ENCODE measurements at places on chromosomes 11 and 22.
A peak's percentile ranks its signal among the peaks of the same experiment; 100 is the strongest.

- no peak for DNase-seq
Observed at GRCh38 chr11:19525714-19526113, 186.9 kb upstream of the NAV2 start.

- no peak for DNase-seq
Observed at GRCh38 chr11:88495836-88496235, 158.3 kb upstream of the CTSC start.

DNA sequence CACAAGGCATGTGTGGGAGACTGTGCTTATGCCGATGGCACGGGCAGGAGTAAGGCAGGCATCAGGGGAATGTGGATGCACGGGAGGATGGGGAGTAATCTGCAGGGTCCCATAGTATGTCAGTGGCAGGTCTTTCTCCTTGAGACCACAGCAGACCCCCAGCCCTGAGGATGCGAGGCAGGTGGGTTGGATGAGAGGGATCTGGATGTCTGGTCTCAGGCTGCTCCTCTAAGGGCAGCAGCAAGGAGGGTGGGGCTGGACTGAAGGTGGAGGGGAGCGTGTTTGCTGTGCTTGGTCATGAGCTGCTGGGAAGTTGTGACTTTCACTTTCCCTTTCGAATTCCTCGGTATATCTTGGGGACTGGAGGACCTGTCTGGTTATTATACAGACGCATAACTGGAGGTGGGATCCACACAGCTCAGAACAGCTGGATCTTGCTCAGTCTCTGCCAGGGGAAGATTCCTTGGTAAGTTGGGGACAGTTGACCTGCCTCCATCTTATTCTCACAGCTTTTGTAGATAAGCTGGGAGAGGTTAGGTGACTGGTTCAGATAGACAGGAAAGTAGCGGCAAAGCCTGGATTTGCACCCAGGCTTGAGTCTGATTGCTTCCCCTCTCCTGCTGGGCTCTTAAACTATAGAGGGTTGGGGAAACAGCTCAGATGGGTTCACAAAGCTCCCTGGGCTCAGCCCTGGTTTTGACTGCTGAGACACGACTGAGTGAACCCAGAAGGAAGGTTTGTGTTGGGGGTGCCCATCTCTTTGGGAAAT lies at the start of gene APOL1:
APOL1 (plus strand) TSS at position 380 of the 769 bp plus-strand sequence. CDS start 1,823 bp downstream, outside the sequence.
- peak; percentile 83 for DNase-seq

GRCh38 chr11:45022294-45023064 lies 71.8 kb upstream of the TP53I11 start:
- no peak for DNase-seq

DNA sequence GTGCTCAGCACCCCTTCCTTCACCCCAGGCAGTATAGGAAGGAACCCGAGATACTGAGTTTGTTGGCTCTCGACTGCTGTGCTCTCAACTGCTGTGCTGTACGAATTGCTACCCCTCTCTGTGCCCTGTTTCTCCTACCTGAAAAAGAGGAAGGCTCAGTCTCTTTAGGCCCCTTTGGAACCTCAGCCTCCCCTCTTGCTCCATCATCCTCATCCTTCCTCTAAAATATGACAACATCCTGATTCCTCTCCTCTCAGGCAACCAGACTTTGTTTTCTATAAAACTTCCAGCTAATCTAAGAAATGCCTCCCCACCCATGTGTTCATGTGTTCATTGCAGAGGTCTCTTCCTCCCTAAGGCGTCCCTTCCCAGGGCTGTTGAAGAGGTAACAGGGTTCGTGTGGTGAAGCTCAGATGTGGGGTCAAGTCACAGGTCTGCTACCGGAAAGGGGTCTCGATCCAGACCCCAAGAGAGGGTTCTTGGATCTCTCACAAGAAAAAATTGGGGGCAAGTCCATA lies 35.5 kb upstream of the CD82 start:
- peak; percentile 44 for DNase-seq

DNA sequence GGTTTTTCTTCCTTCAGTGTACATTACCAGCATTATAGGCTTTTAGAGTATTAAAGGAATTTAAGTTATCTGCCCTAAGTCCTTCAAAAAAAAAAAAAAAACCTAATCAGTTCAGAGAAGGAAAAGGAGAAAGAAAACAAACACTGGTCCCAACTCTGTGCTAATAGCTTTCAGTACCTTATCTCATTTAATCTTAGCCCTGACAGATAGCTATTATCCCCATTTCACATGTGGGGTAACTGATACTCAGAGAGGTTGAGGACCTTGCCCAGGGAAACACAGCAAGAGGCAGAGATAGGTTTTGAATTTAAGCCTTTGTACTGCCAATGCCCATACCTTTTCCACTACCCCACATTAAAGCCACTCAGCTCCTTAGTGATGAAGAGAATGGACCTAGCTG lies 43.4 kb downstream of the FAT3 start:
- no peak for DNase-seq

GRCh38 chr11:67308031-67308866 lies 4.9 kb downstream of the SSH3 start:
- DNase-seq, result no peak

GRCh38 chr11:130209128-130209932 lies 49.7 kb downstream of the ST14 start:
- DNase-seq, result no peak

DNA sequence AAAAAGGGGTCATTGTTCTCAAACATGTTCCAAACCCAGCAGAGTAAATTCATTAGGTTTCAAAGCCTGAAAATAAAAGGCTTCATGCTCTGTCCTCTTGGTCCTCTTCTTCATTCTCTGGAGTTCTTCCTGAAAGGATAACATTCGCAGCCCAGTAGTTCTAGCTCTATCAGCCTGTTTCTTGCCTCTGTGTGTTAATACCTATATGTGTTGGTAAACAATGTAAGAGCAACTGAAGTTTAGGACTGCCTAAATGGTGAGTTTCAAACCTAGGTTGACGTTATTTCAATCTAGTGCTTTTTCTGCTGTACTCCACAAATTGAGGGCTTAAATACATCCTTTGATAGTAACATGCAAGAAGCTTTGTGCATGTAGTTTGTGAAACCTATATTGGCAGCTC lies 9.4 kb downstream of the AASDHPPT start:
- DNase-seq, result no peak

DNA sequence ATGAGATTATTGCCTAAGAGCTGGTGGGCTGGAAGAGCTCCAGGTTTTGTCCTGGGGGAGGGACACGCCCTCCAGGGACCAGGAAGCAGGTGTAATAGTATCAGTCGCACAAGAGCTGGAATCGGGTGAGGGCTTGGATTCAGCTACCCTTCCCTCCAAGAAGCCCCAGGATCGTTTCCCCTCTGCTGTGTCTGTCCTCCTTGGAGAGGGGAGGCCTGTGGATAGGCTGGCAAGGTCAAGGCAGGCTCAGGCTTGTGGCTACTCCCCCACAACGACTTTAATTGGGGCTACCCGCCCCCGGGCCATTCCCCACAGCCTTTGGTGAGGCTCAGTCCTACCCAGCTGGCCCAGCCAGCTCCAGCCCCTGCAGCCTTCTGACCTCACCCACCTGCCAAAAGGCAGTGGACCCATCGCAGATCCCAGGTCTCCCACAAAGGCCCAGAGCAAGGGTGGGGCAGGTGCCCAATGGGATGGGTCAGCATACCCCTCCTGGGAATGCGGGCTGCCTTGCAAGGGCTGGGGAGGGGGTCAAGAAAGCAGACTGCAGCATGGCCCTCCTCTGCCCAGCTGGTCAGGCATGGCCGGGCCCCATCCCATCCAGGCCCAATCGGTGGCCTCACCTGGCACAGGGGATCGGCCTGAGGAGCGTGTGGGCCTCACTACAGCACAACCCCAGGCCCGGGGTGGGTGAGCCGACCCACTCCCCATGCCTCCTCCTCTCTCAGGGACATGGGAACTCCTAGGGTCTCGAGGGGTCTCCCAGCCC lies 1.0 kb downstream of the CTSD start:
- DNase-seq, result no peak

GRCh38 chr11:35618497-35619115 lies 346 bp downstream of the FJX1 start:
- no peak for DNase-seq

- no peak for DNase-seq
Observed at GRCh38 chr22:25682109-25682508, 59.9 kb upstream of the MYO18B start.

DNA sequence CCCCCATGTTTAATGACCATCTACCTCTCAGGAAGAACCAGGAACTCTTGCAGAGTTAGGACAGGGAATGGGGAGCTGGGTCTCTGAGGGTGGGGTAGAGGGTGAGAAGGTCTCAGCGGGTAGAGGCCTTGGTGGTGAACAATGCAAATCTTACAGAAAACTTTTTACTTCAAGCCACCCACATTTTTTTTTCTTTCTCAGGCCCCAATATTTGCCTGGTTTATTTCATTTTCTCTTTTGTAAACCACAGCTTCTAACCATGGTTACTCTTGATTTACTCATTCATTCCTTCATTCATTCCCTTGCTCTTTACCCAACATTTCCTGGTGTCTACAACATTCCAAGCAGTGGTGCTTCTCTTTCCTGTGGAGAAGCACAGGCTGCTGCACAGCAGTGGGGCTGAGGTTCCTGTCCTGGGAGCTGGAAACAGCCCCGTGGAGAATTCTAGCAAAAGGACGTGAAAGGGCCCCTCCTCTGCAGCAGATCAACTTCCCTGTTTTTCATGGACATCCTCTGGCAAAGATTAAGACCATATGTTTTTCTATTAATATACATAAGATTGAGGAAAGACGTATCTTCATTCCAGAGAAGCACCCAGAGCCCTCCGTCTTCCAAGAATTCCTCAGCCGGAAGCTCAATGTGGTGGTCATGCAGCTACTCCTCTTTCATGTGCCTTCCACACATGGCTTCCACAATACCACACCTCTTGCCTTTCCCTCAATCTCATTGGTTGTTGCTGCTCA lies 224.4 kb upstream of the SESN3 start:
- DNase-seq, result no peak

DNA sequence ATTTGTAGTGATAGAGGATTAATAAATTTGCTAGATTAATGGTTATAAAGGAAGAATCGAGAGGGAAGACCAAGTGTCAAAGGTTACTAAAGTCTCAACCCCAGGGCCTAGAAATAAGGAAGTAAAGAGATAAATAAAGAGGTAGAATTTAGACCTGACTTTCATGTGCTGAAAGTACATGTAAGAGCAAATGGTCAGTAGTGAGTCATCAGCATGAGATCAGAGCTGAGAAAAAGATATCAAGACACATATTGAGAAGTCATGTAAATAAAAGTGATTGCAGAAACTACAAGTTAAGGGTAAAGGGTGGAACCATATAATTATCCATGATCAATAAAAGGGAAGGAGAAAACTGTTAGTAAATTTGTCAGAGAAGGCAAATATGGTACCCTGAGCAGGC lies 1.4 kb upstream of the OR8B8 start:
- DNase-seq, result no peak

- no peak for DNase-seq
Observed at GRCh38 chr11:12461516-12461915, 84.1 kb downstream of the PARVA start.

DNA sequence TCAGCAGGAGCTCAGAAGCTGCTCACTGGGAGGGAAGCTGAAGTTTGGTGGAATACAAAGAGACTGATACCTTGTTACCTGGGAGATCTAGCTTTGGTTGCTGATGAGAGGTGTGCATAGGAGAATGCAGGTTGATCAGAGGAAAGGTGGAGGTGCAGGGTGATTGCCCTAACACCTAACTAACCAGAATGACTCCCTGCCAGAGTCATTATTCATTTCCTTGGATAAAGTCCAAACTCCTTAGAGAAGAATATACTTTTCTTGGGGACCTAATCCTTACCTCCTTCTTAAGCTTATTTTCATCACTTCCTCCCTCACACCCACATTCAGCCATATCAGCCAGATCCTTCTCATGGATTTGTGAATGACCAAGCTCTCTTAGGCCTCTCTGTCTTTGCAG lies 814.2 kb upstream of the TENM4 start:
- DNase-seq, result no peak

- no peak for DNase-seq
Observed at GRCh38 chr22:39575552-39575825, 4.9 kb downstream of the CACNA1I start.

DNA sequence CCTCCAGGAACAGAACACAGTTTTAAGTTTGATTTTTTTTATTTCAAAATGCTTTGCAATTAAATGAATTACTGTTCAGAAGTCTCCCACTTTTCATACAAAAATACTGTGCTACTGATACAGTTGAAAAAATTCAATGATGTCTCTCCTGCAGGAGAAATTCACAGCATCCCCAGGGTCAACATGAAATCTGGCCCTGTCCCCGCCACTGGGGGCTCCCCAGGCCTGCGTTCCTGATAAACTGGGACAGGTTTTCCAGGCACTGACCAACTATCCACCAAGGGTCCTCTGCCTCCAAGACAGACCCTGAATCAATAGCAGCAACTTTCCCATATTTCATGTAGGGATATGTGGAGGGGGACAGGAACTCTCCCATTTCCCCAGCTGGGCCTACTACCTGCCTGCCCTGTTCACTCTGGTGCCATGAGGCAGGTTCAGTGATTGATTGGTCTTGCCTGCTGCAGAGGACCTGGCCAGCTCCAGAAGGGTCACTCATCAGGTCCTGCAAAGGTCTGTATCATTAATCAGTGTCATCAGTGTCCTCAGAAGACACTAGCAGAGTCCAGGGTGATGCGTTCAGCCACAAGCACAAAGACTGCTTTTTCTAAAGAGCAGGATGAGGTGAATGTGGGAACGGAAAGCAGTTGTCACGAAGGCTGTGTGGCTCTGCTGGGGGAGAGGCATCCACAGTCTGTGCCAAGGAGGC lies 43.4 kb downstream of the PISD start:
- DNase-seq, result no peak

DNA sequence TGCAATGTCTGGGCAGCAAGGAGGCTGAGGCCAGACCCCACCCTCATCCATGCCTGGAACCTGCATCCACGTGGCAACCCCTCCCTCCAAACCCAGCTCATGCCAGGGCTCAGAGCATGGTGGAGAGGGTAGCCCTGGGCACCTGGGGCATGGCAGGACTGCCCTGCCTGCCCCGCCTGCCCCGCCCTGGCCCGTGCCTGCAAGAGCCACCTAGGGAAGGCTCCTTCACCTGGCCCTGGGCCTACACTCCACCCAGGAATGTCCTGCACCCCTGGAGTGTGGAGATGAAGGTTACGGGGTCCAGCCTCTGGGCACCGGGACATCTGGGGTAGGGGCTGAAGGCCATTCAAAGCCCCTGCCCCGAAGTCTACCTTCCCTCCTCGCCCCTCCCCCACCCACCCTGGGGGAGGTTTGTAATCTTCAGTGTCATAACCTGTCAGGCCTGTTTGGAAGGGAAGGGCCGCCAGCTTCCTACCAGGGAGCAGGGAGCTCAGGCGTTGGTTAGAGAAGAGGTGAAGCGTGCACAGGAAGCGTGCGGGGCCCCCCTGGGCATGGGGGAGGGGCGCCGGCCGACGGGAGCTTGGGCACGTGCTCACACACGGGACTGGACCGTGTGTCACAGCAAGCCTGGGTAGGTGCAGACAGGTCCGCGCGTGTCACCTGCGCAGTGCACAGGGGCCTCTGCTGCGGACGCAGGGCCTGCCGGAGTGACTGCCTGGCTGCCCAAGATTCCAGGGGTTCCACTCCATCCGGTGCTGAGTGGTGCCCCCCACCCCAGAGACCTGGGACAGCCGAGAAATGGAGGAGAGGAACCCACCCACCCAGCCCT lies 30.7 kb upstream of the TH start:
- DNase-seq, result no peak

- DNase-seq, result peak; percentile 60
Observed at GRCh38 chr11:9506489-9507276, 45.9 kb downstream of the ZNF143 start.

- DNase-seq, result peak; percentile 60
Observed at GRCh38 chr22:45270095-45271020, 14.4 kb upstream of the UPK3A start.

Measured in inflammatory macrophage treated with lipopolysaccharide for 1 hour (primary cell).